ENCODE measurements at places on chromosomes 1 and 21.

DNA sequence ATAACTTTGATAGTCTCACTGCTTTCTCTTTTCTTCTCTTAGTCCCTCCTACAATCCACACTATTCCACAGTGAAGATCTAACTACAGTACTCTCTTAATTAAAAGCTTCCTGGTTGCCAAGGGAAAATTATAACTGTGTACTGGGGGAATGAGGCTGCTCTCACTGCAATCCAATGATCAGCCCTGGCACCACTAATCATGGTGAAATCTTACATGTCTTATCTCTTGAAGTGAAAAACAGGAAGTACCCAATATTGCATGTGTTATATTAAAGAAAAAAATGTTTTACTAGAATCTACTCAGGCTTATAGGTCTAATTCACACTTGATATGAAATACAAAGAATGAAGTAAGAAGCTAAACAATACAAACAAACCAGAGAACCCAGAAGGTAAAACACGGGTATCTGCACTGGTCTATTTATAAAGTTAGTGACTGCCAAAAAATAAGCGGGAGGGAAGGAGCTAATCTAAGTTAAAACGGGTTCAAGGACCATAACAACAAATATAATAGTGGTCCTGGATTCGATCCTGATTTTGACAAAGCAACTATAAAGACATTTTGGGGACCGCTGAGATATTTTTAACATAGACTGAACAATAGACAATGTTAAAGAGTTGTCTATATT, 57.5 kb downstream of the RGS2 start:
- no peak for DNase-seq

DNA sequence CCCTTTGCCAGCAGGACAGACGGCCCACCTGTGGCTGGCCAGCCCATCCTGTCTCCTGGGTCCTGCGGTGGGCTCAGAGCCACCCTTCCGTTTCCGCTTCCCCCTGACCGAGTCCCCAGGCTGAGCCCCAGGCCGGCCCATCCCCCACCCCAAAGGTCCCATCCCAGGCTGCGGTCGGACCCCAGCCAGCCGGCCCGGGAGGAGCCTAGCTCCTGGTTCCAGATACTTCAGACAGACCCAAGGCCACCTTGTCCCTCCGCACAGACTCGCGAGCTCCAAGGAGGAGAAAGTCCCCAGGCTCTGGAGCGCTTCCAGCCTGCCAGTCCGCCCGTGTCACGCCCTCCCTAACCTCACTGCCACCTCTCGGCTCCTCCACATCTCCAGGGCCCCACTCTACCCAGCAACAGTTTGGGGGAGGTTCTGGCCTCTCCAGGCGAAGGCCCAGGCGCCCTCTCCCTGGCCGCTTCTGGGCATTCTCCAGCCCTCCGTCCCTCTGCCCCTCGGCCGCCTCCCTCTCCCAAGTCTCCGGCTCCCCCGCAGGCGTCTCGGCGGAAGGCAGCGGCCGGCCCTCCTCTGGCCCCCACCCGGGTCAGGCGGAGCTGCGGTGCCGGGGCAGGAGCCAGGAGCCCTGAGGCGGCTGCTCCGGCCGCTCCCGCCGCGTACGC, 835 bp downstream of the LRRN2 start:
- peak; percentile 85 for DNase-seq

- DNase-seq, result peak; percentile 19
Measured at GRCh38 chr21:34130716-34130985, 57.3 kb downstream of the MRPS6 start.

DNA sequence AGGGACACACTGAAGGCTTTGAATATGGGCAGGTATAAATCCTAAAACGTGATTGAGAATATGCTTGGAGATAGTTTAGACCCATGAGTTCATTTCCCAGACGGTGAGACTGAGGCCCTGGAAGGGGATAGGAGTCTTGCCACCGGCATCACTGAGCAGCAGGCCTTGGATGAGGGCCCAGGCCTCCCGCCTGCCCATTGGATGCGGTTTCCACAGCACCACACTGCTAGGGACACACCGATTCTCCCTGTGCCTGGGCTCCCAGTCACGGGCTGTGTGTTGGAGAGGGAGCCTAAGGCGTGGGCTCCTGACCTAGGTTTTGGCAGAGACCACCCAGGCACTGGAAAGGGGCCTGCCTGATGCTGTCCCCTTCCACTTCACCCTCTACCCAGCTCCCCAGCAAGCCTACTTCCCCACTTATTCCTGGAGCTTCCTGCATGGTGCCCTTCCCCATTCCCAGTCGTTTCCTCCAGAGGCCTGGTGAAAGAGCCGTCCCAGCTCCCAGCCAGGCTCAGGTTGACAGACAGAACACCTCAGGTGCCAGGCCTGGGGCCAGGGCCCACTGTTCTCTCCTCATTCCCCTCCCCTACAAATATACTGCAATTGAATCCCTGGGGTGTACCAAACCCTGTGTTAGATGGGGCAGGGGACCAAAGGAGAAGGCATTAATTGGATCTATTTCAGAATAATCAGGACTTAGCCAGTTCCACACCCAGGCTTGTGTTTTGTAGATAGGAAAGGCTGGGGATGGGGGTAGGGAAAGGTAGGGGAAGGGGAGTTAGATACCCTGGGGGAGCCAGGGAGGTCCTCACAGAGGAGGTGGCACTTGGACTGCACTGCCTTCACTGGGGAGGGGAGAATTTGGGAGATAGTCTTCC, 3.4 kb downstream of the FOXO6 start:
- peak; percentile 84 for DNase-seq

DNA sequence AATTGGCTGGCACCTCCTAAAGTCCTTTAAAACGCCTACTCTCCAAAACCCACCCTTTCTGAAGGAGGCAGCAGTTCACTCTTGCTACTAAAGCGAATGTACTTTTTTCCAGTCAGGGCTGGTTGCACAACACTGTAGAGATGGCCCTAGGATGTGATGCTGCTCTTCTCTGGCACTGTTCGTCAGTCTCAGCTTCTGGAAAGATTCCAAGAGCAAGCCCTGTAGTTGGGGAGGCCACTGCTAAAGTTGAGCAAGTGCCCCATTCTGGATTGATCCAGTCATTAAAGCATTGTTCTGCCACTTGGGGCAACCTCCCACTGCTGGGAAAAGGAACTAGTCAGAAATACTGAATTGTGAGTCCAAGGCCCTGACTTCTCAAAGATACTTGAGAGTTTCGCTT, 28.5 kb upstream of the KCNQ4 start:
- no peak for DNase-seq

DNA sequence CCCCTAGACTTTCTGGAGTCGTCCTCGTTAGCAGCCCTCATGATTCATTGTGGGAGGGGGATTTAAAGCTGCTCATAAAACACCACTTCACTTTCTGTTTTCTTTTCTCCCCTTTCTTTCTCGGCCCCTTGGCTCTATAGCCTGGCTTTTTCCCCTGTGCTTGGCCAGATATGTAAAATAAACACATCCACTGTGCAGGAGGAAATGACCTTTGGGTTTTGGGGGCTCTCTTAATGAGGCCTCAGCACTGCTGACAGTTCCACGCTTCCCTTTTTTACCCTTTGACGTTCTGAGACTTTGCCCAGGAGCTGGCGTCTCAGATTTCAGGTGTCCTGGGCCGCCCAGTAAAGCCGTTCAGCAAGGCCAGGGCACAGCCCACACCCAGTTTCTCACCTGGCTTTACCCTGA, 65.7 kb downstream of the RUNX3 start:
- no peak for DNase-seq

GRCh38 chr1:196405839-196406238, 202.4 kb downstream of the KCNT2 start:
- DNase-seq, result no peak

DNA sequence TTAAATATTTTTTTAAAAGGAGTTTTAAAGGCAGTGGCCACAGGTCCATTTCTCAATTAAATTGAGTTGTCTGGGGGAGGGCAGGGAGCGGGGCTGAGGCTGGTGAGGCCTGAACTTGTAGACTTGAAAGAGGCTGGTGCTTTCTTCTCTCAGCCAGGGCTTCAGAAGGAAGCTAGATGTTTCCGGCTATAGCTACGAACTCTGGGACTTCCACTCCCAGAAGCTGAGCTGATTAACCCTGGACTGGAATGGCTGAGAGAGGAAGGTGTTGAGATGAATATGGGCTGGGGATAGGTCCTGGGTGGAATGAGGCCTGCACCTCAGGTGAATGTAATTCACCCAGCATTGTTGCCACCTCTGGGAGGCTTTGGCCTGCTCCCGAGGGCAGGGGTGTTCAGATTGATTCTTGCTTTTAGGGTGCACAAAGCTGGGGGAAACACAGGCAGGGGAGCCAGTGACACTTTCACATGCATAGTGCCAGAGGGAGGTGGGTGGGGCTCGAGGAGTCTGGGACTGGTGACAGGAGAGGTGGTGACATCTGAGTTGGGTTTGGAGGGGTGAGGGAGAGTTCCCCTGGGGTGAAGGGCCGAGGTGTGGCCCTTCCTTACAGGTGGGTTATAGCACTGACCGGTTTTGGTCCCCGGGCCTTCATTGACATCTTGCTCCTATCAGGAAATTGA, 18.2 kb downstream of the LDLRAP1 start:
- DNase-seq, result no peak

DNA sequence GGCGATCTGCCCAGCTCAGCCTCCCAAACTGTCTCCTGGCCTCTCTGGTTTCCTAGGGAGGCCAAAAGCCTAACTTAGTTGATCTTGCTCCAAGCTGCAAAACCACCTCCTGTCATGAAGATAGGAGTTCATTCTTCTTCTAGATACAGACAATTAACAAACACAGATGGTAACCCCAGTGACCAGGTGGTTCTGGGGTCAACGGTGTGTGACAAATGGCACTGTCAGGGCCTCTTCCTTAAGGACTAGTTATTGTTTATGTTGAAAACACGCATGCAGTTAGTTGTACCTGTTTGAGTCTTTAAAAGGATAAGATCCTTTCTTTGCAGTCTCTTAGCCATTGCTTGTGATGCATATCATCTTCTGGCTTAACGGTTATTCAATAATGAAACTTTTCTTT, 4.6 kb upstream of the UMODL1 start:
- DNase-seq, result peak; percentile 68

GRCh38 chr1:107914119-107914765, 50.7 kb downstream of the VAV3 start:
- no peak for DNase-seq

DNA sequence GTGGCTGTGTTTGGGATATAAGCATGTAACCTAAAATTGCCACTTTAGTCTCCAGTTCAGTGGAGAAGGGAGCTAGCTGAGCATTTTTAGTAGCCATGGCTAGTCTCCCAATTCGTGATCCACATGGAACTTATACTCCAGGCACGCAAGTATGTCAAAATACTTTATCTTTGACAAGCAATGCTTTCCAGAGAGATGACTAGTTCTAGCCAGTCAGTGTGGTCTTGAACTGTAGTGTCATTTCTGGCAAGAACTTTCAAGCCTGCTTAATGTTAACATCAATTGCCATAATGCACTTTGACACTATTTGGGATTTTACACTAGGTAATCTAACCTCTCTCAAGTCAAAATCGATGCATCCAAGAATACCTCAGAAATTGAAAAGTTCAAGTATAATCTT, 660.0 kb downstream of the PTPRC start:
- no peak for DNase-seq

- no peak for DNase-seq
Measured at GRCh38 chr1:53826367-53826766, 11.7 kb downstream of the NDC1 start.
